ENCODE measurements at places on chromosomes 6 and 20.

- DNase-seq = no peak
These were observed 1.9 kb upstream of the ULBP1 start for GRCh38 chr6:149961728-149962425.

- DNase-seq = no peak
These were observed 30.3 kb downstream of the CD83 start for GRCh38 chr6:14147891-14148290.

- no peak for DNase-seq
These were observed 3.3 kb downstream of the SLCO4A1 start for GRCh38 chr20:62645613-62646012.

GRCh38 chr6:78942446-78942845, 75.1 kb downstream of the IRAK1BP1 start:
- DNase-seq = peak; percentile 56

GRCh38 chr20:10985536-10985935, 311.7 kb upstream of the JAG1 start:
- DNase-seq = peak; percentile 88

- DNase-seq = no peak
These were observed 93.2 kb upstream of the AKIRIN2 start for GRCh38 chr6:87794922-87795885.

GRCh38 chr6:30192076-30192475, 21.1 kb downstream of the TRIM26 start:
- peak; percentile 47 for DNase-seq

DNA sequence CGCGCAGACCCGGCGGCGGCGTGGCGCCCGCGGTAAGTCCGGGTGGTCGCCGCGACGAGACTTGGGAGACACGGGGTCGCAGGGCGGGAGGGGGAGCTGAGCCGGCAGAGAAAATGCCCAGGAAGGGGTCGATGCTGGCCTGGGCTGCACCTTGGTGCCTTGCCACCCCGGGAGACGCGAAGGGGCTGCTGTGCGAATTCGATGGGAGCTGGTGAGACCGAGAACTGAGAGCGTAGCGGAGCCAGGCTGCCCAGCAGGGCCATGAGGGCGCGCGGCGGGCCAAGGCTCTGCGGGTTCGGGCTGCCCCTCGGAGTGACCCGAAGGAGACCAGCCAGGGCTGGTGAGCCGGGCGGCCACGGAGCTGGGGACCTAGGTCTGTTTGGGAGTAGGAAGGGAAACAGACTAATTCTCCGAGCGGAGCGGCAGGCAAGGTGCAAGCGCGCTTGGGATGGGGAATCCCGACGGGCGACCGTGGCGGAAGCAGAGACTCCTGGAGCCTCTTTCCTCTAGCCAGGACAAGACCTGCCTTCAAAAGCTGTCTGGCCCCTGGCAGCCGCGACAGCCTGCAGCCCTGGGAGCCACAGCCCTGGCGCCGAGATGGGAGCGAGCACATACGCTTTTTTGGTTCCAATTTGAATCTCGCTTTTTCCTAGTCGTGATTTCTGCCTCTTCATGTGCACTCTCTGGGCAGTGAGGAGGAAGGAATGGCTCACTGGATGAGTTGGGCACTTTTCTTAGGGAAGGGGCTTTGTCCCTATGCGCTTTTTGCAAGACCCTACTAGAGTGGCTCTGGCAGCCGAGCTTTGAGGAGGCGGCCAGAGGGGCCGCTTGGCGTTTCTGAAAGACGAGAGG, 691 bp downstream of the SYNDIG1 start:
- peak; percentile 33 for DNase-seq

GRCh38 chr6:133837801-133838349, 51.0 kb upstream of the TCF21 start:
- peak; percentile 60 for DNase-seq

DNA sequence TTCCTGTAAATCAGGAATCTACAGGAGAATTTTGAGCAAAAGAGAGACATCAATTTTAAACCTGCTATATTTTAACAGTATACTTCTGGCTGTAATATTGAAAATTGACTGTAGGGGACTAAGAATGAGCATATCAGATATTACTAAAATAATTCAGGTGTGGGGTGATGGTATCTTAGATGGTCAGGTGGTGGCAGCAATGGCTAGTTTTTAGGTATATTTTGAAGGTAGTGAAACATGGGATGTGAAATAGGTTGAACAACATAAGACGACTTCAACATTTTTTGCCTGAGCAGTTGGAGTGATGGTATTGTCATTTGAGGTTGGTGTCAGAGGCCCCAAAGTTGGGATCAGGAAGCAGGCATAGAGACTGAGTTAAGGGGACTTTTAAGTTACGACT, 32.1 kb downstream of the FAM83B start:
- no peak for DNase-seq

DNA sequence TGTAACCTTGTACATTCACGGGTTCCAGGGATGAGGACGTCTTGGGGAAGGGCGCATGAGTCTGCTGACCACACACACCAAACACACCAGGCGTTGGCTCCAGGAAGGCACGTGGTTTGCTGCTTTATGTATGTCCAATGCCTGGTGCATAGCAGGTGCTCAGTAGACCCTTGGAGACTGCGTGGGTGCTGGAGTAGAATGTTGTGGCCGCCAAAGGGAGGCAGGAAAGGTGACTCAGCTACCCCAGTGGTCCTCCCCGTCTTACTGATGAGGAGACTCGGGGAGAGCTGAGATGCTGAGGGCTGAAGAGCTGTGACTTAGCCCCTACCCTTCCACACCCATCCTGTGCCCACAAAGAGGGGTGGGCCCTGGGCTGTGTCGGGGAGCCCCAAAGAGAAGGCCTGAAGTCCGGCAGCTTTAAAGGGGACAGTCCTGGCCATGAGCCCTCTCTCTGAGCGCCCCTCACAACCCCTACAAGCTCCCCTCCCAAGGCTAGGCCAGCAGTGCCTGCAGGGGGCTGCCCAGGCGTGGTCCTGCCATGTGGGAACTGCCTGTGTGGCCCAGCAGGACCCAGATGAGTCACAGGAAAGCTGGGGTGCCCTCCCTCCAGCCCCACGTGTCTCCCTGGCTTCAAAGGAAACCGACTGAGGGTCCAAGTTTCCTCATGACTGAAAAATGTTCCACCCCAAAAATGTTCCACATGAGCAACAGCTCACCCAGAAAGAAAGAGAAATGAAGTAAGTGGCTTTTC, 28.0 kb upstream of the PTGIS start:
- peak; percentile 78 for DNase-seq

DNA sequence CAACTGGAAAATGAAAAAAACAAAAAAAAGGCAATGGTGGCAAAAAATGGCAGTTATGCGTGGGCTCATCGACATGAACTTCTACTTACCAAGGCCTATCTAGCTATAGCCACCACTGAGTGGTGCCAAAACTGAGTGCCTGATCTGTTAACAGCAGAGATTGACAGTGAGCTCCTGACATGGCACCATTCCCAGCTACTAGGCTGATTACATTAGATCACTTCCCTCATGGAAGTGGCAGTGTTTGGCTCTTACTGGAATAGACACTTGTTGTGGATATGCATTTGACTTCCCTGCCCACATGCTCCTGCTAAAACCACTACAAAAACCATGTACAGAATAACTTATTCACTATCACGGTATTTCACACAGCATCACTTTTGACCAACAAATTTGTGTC, 216.1 kb upstream of the SGK1 start:
- DNase-seq = no peak

GRCh38 chr6:26592649-26593048, 4.1 kb upstream of the ABT1 start:
- DNase-seq = peak; percentile 41

All from choroid plexus epithelial cell (primary cell).